Right kidney (tissue), 9 donors: ENCODE measurements at places on chromosomes 13 and 19.

DNA sequence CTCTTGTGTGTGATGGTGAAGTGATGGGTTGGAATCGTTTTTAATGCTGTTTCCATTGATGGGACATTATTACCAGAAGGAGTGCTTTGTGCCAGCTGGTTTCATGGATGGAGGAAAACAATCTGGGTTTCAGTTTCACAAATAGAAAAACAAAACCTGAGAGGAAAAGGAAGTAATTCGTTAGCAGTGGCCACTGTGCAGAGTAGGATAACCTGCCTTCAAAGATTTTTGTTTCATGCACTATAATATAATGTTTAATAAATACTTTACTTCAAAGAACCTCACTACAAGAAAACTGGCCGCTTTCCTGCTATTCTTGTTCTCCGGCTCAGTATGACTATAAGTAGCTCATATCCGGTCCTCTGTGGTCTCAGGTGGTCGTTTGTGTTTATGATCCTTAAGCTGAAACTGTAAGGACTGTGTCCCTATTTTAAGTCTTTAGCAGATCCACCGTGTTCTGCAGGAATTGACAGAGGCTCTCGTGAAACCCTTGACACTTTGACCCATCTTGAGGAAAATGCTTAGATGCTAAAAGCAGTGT, 104.7 kb downstream of the GGACT start:
- no peak for DNase-seq

DNA sequence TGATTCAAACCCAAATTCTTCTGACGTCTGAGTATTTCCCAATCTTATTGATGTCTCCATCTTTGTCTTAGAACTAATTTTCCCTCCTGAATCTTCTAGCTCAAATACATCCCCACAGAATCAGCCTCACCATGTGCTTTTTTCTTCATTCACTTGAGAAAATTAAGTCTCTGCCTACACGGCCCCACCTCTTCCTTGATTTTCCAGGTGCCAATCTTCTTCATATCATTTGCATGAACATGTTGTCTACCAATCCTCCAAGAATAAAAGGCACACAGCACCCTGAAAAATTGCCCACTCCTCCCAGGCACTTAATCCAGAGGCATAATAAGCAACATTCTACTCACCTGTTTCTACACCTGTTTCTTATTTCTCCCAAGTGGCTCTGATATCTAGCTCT, 408.1 kb upstream of the NBEA start:
- no peak for DNase-seq

DNA sequence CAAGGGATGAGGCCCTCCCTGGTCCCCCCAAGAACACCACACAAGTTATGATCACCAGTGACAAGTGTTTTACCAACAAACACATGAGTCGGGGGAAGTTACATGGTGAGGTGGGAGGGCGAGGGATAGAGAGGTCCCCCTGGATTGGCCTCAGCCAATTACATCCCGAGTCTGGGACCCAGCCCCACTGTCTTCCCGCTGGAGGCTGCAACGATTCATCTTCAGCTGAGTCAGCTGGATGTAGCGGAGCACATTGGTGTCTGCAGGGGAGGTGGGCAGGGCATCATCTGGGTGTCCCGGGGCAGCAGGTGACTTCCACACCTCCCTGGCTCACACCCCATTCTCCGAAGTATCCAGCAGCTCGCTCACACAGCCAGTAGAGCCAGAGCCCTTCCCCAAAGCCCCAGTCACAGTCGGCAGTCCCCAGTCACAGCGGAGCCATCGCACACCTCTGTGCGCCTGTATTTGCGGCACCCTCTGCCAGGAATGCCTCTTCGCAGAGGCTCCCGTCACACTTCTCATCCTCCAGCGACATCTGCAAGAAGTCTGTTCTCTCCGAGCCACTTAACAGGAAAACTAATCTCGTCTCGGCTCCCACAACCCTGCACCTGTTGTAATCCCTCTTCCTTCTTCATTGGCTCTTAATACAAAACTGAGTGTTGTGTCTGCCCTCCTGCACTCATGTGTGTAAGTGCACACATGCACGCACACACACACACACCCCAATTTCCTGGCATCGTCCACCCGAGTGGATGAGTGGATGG, 2.0 kb downstream of the TTC9B start:
- DNase-seq: no peak

DNA sequence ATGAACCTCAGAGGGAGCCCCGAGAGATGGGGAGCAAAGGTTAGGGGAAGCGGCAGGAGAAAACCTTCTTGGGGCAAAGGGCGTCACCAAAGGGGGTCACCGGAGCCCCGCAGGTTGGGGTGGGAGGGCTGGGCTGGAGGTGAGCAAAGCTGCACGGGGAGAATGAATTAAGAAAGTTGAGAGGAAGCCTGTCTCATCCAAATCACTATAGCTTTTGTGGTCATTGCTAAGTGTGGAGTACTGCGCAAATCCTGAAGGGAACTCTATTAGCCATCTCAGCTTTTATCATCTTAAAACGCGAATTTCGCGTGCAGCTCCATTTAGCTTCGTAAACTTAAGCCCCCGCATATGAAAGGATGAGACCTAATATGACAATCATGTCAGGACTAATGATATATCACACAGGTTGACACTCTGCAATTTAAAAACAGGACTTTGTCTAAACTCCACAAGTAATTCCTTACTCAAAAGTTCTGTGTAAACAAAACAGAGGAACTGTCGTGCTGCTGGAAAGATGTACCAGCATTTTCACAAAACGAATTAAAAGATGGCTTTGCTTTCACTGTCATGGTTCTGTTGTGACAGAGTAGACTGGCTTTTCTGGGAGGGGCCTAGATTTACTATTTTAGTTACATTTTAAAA, 631 bp downstream of the LACC1 start:
- DNase-seq: peak; percentile 17

DNA sequence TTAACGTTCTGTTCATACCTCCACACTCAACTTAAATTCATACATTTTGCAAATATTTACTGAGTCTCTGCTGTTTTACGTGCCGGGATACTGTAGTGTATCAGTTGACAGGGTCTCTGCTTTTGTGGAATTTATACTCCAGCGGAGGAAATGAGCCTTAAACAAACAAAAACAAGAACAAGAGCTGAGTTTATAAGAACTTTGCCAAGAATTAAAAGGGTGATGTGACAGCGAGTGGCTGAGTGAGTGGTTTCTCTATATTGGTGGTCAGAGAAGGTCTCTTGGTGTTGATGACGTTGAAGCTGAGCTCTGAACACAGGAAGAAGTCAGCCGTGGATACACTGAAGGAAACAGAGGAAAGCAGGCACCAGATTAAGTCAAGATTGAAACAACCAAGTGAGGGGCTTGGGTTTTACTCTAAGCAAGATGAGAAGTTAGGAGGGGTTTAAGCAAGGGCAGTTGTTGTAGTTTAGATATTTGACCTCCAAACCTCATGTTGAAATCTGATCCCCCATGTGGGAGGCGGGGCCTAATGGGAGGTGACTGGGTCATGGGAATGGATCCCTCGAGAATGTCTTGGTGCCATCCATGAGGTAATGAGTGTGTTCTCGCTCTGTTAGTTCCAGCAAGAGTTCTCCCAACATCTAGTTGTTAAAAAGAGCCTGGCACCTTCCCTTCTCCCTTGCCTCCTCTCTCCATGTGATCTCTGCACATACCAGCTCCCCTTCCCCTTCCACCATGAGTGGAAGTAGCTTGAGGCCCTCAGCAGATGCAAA, 248.3 kb downstream of the DCLK1 start:
- peak; percentile 22 for DNase-seq

DNA sequence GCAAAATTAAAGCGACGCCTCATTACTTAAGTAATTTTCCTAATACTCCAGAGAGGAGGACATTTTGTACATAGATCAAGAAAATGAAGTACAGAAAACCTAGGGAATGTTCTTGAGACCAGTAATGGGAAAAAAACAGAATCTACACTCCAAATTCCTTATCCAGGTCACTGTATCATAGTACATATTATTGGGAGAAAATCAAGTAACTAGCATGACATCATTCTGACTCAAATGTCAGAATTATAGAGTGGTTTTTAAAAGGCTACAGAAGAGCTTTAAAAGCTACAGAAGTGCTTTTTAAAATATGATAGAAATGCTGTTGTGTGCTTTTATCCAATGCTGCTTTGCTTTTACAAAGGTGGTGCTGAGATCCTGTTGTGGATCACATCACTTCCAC, 86.3 kb upstream of the SLC15A1 start:
- DNase-seq: no peak

- no peak for DNase-seq
Measured at GRCh38 chr13:24724714-24725113, 39.3 kb upstream of the RNF17 start.

GRCh38 chr19:42919757-42920079, 2.0 kb upstream of the PSG6 start:
- no peak for DNase-seq

GRCh38 chr13:76709851-76710250, 176.4 kb downstream of the KCTD12 start:
- DNase-seq: no peak

DNA sequence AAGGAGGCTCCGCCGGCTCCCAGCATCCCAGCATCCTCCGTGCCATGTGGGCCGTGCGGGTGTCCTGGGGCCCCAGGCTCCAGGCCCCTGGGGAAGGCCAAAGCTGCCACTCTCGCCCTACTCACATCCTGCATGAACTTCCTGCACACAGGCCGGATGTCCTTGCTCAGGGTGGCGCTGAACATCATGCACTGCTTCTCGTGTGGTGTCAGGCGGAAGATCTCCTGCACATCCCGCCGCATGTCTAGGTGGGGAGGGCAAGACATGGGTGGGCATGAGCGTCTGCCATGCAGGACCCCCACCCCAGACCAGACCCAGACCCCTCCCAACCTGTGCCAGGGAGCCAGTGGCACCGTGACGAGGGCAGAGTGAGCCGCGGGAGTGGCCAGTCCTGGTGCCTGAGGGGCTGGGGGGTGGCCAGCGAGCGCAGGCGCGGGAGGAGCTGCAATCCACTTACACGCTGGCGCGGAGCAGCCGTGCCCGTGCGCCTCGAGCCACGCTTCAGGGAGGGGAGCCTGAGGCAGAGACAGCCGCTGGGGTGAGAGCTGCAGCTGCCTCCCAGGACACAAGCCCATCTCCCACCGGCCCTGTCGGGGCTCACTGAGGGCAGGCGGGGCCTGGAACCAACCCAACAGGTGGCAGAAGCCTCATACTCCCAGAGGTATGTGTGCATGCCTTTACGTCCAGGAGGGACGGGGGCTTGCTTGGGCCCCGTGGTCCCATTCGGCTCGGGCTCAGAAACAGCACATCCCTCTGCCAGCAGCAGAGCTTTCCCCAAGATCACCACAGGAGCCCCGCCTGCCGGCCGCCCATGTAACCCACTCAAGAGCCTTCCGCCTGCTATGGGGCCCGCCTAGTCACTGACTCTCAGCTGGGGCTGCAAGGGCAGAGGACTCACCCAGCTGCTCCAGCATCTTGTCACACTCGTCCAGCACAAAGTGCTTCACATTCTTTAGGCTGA, 8.8 kb downstream of the DDX39A start:
- DNase-seq: no peak

GRCh38 chr19:1076951-1077350, 10.0 kb downstream of the ARHGAP45 start:
- DNase-seq: no peak

GRCh38 chr13:42602906-42603305, 29.0 kb downstream of the TNFSF11 start:
- no peak for DNase-seq

- no peak for DNase-seq
Measured at GRCh38 chr19:3233116-3233515, 8.7 kb downstream of the CELF5 start.

GRCh38 chr13:102974317-102975087, 91.7 kb downstream of the SLC10A2 start:
- DNase-seq: no peak

DNA sequence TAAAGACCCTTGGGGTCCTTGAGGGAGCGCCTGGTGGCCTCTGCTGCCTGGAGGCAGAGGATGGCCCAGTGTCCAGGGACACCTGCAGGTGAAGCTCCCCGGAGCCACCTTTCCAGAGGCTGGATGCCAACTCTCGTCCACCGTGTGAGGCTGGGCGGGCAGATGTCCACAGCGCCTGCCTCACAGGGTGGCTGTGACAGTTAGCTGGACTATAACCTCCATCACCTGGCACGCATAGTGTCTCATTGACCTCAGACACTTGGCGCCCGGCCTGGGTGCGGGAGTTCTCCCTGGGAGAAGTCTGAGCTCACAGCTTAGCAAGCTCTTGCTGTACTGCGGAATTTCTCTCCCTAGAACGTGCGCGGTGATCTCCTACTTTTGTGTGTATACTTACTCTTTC, 9.8 kb downstream of the BICRA start:
- no peak for DNase-seq

GRCh38 chr13:22499919-22500318, 680.9 kb upstream of the SGCG start:
- DNase-seq: no peak

DNA sequence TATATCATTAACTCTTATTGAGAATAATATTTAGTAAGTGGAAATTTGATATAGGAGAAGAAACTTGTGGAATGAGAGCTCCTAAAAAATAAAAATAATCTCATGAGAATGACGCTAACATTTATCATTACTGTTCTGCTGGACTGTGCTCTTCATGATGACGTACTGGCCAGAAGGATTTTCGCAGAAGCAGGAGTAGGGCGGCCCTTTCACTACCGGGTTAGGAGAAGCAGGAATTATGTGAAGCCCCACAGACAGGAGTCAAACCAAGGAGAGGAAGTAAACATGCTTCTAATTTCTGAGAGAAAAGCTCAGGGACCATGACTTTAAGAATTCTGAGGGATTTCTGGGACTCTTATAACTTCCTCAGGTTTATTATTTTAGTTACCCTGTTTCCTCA, 195.1 kb downstream of the VWA8 start:
- no peak for DNase-seq
